ENCODE measurements at places on chromosomes 3 and 15. TPM values are rescaled to one million over a fixed set of nuclear protein-coding genes. Genes with fewer than 3 reads are reported as not detected.

The C3orf18 gene
- 32.3 TPM for total RNA-seq

DNA sequence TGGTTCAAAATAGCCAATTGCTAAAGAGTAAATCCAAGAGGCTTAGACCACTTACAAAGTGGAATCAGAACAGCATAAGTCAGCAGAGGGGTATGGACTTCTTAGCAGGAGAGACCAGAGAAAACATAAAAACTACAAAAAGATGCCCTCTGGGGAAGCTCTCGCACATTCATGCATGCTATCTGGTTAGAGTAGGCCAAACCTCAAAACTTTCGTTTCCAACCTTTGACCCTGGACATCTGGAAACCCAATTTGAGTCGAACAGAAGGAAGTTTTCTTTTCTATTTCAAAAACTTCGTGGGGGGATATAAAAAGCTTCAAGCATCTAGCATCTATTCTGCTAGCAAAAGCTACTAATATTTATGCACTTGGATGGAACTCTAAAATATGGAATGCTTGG is 523.9 kb upstream of the AGTR1 start:
- DNase-seq, result no peak

The CFAP91 gene
- 0.58 TPM for total RNA-seq

The CDHR4 gene
- total RNA-seq, result 0.24 TPM

Measured in left cardiac atrium (tissue), 4 donors.